ENCODE measurements at places on chromosomes 11 and 22.

DNA sequence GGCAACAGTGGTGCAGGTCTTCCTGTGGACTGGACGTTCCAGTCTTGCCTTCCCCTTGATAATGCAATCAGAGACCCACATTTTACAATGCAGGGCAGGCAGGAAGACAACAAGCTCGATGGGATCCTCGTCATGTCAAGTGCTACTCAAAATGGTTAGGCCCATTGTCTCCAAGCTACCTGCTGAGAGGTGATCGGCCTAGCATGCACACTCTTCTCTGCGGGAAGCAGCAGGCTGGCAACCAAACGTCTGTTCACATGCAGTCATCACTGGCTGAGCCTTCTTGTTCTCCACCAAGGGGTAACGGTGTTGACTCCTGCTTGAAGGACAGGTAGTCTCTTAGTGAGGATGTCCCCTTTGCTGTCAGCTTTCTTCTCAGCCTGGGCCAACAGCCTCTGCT is 25.5 kb upstream of the CD82 start:
- DNase-seq: no peak

- peak; percentile 59 for DNase-seq
Measured at GRCh38 chr11:11998091-11998781, 10.2 kb downstream of the DKK3 start.

GRCh38 chr11:47908198-47908597 is 60.0 kb upstream of the NUP160 start:
- DNase-seq: peak; percentile 26

DNA sequence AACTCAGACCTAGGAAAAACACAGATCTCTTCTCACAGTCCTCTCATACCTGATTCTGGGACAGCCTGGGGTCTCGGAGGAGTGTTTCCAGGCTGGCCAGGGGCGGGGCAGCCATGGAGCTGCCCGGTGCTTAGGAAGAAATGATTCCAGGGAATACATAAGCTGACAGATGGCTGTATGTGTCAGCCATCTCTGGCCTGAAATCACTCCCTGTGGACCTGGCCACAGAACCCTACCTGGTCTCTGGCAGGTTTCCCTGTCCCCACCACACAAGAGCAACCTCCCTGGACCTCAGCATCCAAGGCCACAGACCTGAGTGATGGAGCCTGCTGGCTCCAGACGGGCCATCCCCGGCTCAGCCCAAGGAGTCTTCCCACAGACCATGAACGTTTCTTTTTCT is 10.0 kb downstream of the GGA1 start:
- no peak for DNase-seq

- no peak for DNase-seq
Measured at GRCh38 chr11:13009476-13009920, 382 bp downstream of the RASSF10 start.

DNA sequence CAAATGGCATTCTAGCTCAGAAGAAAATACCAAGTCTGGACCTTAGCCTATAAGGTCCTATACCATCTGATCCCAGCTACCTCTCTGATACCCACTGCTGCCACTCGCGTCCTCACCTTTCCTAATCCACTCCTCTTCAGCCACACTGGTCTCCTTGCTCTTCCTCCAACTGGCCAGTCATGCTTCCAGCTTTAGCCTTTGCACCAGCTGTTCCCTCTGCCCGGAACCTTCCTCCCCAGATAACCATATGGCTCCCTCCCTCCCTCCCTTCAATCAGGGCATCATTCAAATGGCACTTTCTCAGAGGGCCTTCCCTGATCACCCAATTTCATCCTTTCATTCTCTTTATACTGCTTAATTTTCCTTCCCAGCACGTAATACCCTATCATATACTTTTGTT is 67.9 kb downstream of the KCNC1 start:
- no peak for DNase-seq

DNA sequence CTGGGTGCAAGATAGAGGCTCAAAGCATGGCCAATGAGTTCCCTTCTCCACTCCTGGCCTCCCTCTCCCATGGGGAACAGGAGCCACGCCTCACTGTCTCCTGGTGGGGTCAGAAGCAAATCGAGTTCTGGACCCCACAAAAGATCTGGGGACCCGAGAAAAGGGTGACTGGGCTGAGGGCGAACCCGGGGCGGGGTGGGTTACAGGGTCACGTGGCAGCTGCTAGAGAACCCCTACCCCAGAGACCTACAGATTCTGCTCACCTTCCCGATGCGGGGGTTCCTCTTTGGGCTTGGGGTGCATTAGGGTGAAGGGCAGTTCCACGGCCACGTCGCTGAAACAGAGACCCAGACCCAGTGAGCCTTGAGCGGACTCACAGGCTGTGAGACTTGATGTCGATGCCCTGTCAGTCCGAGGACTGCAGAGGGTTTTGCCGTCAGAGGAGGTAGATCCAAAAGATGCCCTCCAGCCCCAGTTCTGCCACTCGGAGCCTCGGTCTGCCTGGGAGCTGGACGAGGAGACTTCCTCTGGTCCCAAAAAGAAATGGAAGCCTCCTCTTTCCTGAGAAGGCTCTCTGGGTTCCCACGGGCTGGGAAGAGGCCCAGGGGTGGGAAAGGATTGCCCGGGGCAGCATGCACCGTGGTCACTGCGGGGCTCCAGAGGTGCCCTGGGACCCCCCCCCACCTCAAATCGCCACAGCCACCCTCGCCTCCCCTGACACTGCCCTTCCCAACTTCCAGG is 28.2 kb downstream of the TPBGL start:
- DNase-seq: no peak

DNA sequence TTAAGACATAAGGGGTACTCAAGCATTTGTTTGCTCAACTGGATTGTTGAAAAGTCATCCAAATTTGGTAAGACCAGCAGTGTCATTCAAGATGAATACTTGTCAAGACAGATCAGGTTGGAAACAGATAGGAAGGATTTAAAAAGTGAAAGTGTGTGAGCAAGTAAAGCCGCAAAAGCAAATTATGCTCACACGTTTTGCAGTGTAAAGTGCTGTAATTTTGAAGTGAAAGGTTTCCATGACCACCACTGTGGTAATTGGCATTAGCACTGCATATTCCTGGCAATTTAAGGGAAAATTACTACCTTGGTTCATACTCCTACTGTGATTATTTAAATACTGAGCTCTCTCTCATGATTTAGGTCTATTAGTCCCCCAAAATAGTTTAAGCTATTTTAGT is 704.1 kb upstream of the CCDC179 start:
- DNase-seq: no peak

DNA sequence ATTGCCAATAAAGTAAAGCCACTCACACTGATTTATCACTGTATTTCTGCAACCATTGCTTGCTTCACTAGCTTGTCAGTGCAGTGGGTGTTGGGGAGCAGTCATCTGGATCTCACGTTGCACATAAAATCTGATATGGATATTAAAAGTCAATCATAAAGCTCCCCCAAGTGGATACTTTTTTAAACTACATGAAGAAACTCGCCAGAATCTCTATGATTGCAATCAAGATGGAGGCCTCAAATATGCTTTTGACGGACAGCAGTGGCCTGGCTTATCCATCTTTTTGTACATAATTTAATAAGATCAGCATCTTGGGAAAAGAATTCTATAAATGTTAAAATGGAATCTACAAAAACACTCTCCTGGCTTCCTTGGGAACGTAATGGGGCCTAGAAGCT is 137.7 kb downstream of the WT1 start:
- peak; percentile 30 for DNase-seq

DNA sequence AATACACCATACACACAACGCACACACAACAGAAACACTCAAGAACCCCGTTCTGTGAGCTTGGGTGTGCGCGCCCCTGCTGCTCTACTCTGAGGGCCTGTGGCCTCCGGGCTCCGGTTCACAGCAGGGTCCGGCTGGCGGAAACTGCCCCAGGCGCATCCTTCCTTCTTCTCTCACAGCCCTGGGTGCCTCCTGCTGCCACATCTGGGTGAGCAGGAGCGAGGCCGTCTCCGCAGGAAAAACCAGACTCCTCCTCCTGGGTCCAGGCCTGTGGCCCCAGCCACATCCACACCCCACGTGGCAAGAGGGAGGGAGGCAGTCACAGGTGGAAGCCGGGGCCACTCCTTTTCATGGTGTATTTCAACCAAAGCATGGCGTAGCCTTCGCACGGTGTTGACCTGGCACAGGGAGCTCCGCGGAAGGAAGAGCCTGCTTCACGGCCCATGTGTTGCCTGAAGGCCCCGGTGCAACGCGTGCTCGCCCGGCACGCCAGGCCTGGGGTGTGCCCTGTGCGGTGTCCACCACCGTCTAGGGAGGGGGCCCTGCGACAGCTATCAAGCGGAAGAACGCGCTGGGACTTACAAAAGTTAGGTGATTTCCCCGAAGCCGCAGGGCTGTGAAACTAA is 1502.7 kb downstream of the TBC1D22A start:
- no peak for DNase-seq

DNA sequence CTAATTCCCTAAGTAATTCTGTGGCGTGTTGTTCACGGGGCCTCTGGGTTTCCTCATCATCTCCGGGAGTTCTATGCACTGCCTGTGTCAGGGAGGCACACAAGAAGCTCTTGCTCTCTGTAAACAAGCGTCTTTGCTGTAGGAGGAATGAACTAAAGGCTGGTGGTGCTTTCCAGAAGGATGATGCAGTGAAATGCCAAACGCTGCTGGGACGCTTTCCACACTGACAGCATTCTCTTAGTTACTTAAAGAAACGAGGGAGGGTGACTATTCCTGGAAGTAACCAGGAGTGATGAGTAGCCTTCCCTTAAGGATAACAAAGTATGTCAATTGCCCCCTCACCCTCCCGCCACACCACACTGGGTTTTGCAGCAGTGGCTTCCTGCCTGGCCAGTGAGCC is 38.5 kb upstream of the NUP50 start:
- no peak for DNase-seq

GRCh38 chr22:39806109-39806508 is 87.5 kb downstream of the ENTHD1 start:
- no peak for DNase-seq

- DNase-seq: no peak
Measured at GRCh38 chr11:639332-639955, 2.4 kb downstream of the DRD4 start.

GRCh38 chr11:74013141-74013540 is 4.3 kb upstream of the UCP3 start:
- no peak for DNase-seq

GRCh38 chr11:10076458-10077141 is 217.4 kb downstream of the SBF2 start:
- DNase-seq: peak; percentile 40

- no peak for DNase-seq
Measured at GRCh38 chr11:118625036-118625690, 17.7 kb downstream of the PHLDB1 start.

- DNase-seq: no peak
Measured at GRCh38 chr11:69326622-69327219, 32.8 kb downstream of the MYEOV start.

GRCh38 chr11:59556917-59557348 is 45.6 kb downstream of the OR4D9 start:
- DNase-seq: peak; percentile 41

GRCh38 chr22:39926753-39927152 is 25.9 kb downstream of the GRAP2 start:
- DNase-seq: no peak

GRCh38 chr11:78262691-78263090 is 74.0 kb downstream of the USP35 start:
- no peak for DNase-seq

GRCh38 chr22:50563413-50564160 is 868 bp upstream of the SYCE3 start:
- no peak for DNase-seq

- DNase-seq: no peak
Measured at GRCh38 chr11:9899676-9900075, 235.8 kb downstream of the SWAP70 start.

DNA sequence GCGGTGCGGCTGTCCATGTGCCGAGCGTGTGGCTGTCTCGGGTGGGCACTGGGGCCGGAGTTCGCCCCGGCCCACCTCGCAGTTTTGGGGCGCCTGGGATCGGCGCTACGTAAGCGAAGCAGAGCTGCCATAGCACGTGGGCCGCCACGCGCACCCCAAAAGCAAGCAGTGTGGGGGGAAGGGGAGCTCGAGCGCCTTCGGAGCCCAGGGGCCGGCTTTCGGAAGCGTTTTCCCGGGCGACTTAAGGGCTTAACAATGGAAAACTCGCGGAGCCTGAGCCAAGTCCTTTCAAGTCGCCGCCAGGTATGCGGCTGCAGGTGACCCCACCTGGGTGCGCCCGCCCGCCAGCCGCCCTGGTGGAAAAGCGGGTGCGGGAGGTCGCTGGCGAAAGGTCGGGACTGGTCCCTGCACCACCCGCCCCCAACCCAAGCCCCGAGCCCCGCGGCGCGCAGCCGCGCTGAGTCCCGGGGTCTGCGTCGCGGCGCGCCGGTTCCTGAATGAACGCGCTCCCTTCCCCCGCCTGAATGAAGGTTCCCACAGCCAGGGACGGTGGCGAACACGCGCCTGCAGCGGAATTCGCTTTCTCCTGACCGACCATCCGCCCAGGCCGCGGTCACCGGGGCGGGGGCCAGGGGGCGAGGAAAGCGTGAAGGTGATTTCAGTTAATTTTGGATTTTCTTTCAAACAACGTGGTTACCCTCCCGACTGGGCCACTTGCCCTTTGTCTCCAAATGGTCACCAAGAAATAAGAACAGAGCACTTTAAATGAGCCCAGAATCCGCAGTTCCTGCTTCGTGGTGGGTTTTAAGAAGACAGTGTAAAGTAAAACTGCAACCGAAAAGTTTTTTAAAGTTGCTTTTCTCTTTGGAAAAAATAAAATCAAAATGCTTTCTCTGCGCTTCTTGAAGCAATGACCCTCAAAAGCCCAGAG is 2.8 kb upstream of the CCND1 start:
- no peak for DNase-seq

DNA sequence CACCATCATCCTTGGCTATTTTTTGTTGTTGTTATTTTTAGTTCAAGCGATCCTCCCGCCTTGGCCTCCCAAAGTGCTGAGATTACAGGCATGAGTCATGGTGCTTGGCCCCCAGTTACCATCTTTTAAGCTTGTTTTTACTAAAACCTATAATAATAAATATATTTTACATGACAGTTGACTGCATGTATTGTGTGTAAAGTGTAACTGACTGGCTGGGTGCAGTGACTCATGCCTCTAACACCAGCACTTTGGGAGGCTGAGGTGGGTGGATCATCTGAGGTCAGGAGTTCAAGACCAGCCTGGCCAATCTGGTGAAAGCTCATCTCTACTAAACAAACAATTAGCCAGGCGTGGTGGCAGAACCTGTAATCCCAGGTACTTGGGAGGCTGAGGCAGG is 386.2 kb downstream of the TENM4 start:
- no peak for DNase-seq

- no peak for DNase-seq
Measured at GRCh38 chr22:40586781-40587180, 49.7 kb downstream of the MRTFA start.

DNA sequence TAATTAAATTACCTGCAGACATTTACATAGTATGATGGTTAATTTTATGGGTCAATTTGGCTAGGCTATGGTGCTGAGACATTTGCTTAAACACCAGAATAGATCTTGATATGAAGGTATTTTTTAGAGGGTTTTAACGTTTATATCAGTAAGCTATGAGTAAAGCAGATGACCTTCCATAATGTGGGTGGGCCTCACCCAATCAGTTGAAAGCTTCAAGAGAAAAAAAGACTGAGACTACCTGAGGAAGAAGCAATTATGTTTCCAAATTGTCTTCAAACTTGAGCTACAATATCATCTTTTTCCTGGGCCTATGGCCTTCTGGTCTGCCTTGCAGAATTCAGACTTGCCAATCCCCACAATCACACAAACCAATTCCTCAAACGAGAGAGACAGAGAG is 498.8 kb upstream of the API5 start:
- DNase-seq: no peak
